Activated CD8-positive, alpha-beta memory T cell treated with anti-CD3 and anti-CD28 coated beads, Interleukin-2, amount 10 ng/mL, durations not matched to agents 7 days and 5 days (primary cell): ENCODE measurements at places on chromosomes 13 and 19. TPM values are rescaled to one million over a fixed set of nuclear protein-coding genes. Genes with fewer than 3 reads are reported as not detected.

STX10 gene
- total RNA-seq, result 58.6 TPM

DACT3 gene
- 0.12 TPM for total RNA-seq

ZNF66 gene
- total RNA-seq, result 18.4 TPM

IFNL1 gene
- 0.26 TPM for total RNA-seq

CGB2 gene
- not detected for total RNA-seq

SRRM5 gene
- 0.79 TPM for total RNA-seq

CCDC61 gene
- total RNA-seq, result 35.1 TPM

CD70 gene
- 184 TPM for total RNA-seq

TEX29 gene
- 0.40 TPM for total RNA-seq

MLNR gene
- not detected for total RNA-seq

NOSIP gene
- 96.1 TPM for total RNA-seq

SCGB2B2 gene
- total RNA-seq, result 0.23 TPM

NLRP11 gene
- not detected for total RNA-seq

PSG2 gene
- total RNA-seq, result not detected

SIX5 gene
- total RNA-seq, result 2.8 TPM

TDRD12 gene
- 0.12 TPM for total RNA-seq

ATP8B3 gene
- 7.3 TPM for total RNA-seq

ALG5 gene
- 27.3 TPM for total RNA-seq

GADD45GIP1 gene
- total RNA-seq, result 23.9 TPM

GSX1 gene
- not detected for total RNA-seq

PSG11 gene
- not detected for total RNA-seq

GFY gene
- total RNA-seq, result not detected

PRSS57 gene
- 0.59 TPM for total RNA-seq

UBE2L5 gene
- total RNA-seq, result not detected

IL4I1 gene
- 12.3 TPM for total RNA-seq

HNRNPM gene
- total RNA-seq, result 226 TPM

PSPN gene
- total RNA-seq, result 2.6 TPM

SPRED3 gene
- total RNA-seq, result 0.93 TPM

C19orf85 gene
- total RNA-seq, result not detected

NR1H2 gene
- 69.8 TPM for total RNA-seq

F2RL3 gene
- total RNA-seq, result 0.59 TPM

CBARP gene
- 0.52 TPM for total RNA-seq

KCNRG gene
- total RNA-seq, result not detected
